Fibroblast of skin of scalp (primary cell): ENCODE measurements at places on chromosomes 6 and 20.

- no peak for DNase-seq
Observed at GRCh38 chr6:13885601-13886000, 39.2 kb upstream of the RNF182 start.

DNA sequence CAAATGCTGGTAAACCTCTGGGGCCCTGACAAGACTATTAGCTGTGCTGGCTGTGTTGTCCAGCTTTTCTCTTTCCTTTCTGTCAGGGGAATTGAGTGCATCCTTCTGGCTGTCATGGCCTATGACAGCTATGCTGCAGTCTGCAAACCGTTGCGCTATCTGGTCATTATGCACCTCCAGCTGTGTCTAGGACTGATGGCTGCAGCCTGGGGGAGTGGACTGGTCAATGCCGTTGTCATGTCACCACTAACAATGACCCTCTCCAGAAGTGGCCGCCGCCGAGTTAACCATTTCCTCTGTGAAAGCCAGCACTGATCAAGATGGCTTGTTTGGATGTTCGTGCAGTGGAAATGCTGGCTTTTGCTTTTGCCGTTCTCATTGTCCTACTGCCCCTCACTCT lies 20.3 kb downstream of the OR2B6 start:
- no peak for DNase-seq

DNA sequence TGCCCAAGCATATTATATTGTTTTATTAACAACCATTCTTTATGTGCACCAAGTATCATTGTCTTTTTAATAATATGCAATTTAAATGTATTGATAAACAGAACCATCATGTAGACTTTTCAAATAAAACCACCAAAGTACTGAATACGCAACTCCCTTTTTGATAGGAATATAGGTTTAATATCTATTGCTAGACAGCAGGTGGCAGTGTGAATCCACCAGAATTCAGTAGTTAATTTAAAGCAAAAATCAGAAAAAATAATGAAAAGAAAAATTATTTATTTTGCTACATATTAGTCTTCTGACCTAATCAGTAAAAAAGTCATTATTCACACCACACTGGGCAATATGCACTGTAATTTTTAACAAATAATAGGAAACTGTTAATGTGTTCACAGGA lies 143.7 kb downstream of the KLHL32 start:
- DNase-seq: peak; percentile 44

- DNase-seq: peak; percentile 10
Observed at GRCh38 chr20:45010399-45010828, 44.1 kb downstream of the STK4 start.

- peak; percentile 21 for DNase-seq
Observed at GRCh38 chr20:41135187-41135887, 2.0 kb upstream of the PLCG1 start.

DNA sequence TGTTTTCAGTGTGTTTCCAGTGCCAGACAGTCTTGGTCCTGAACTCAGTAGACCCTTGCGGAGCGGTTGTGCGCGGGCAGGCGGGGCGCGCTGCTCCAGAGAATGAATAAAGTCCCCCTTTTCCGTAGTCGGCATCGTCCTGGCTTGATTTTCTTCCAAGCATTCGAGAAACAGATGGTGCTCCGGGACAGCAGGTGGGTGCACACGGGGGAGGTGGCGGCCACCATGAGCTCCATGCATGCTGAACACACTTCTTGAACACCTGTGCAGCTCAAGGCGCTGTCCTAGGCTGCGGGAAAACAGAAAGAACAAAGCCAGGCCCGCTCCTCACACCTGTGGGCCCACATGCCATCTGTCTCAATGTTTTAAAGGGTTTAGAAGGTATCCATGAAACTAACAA lies 125.2 kb downstream of the TAF4 start:
- no peak for DNase-seq

- DNase-seq: no peak
Observed at GRCh38 chr6:100509101-100509500, 44.4 kb upstream of the SIM1 start.

GRCh38 chr20:51691703-51692102 lies 76.5 kb downstream of the ATP9A start:
- DNase-seq: no peak

- DNase-seq: no peak
Observed at GRCh38 chr6:136084403-136084802, 165.7 kb downstream of the MTFR2 start.

DNA sequence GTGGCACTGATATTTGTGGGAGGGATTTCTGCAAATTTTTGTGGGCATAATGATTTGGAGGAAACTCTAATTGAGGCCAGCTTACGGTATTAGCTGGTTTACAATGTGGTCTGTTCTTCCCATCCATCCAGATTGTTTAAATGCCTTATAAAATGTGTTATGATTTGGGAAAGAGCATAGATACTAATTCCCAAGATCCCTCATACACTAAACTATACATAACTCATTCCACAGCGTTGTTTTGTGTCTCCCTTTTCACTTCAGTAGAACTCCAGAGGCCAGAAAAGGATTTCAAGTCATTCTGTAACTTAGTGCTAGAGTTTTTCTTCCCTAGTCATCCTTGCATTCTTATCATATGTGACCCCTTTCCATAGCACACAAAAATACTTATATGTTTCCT lies 292.6 kb upstream of the NT5E start:
- DNase-seq: peak; percentile 87

- no peak for DNase-seq
Observed at GRCh38 chr20:59684685-59685242, 80.4 kb downstream of the PHACTR3 start.

DNA sequence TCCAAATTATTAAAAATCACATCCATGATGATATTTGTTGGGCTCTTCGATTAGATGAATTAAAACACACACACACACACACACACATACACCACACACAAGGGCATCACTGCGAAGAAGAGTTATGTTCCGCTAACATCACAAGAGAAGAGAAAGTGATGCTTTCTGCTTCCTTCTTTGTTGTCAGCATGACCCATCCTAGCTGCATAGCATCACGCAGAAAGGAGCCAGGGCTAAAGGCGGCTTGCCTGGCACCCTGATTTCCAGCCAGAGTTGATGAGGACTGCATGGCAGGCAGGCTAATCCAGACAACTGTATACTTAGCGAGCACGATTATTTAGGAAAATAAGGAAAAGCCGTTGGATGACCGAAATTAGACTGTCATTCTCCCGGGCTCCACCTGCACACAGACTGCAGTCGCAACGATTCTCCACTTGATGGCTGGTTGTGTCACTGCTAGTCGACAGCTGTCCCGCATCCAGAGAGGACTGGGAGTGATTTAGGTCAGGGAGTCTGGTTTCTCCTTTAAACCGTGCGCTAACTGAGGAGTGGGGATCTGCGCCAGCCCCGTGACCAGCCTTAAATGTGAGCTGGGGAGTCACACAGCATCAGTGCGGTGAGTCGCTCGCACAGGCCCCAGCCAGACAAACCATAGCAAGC lies 70.6 kb upstream of the SOX4 start:
- DNase-seq: no peak

- no peak for DNase-seq
Observed at GRCh38 chr6:7121700-7122241, 14.0 kb downstream of the RREB1 start.

GRCh38 chr6:81814370-81815076 lies 62.0 kb upstream of the TENT5A start:
- DNase-seq: peak; percentile 43
